ENCODE measurements at places on chromosomes 13 and 19.

- DNase-seq, result no peak
Measured at GRCh38 chr13:51067706-51068105, 43.4 kb downstream of the C13orf42 start.

DNA sequence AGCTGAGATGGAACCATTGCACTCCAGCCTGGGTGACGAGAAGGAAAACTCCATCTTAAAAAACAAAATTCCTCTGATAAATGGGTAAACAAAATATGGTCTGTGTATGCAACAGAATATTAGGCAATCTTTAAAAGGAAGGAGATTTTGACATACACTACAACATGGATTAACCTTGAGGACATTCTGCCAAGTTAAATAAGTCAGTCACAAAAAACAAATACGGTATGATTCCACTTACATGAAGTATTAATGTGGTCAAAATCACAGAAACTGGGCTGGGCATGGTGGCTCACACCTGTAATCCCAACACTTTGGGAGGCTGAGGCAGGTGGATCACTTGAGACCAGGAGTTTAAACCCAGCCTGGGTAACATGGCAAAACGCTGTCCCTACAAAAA is 3.0 kb upstream of the ZNF444 start:
- DNase-seq, result no peak

DNA sequence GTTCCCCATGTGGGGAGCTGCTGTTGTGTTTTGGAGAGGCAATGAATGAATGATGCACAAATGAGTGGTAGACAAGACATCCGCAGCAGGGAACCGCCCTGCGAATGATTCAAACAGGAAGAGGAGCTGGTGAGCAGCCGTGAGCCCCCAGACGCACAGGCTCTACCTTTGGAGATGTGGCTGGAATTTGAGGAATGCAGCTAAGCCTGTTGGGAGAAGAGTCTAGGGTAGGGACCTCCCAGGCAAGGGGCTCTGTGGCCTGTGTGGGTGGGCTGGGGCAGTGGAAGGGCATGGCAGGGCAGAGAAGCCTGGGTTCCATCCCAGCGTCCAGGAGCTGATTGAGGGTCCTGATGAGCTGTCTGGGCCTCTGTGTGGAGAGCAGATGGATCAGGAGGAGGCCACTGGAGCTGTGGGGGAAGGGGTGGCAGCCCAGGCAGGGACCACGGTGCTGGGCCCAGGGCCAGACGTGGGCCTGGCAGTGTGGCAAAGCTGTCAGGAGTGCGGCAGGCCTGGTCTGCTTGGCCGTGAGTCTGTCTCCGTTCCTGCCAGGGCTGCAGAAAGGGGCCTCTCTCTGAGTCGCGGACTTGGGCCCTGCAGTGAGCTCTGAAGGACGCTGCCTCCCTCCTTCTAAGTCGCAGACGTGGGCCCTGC is 41.8 kb upstream of the DCUN1D2 start:
- DNase-seq, result no peak

DNA sequence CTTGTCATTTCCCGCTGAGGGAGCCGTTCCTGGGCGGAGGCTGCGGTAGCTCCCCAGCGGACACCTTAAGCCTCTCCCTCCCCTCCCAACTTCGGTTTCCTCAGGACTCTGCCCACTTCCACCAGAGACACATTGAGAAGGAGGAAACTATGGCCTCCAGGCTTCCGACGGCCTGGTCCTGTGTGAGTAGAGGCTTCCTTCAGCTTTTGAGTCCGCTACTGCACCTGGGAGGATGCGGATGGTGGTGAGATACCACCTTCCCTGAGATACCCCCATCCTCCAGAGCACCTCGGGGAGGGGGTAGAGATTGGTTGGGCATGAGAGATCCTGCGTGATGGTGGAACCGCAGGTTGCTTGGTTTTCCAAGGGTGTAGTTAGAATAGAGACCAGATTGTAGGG is 955 bp downstream of the ZNF274 start:
- DNase-seq, result no peak

DNA sequence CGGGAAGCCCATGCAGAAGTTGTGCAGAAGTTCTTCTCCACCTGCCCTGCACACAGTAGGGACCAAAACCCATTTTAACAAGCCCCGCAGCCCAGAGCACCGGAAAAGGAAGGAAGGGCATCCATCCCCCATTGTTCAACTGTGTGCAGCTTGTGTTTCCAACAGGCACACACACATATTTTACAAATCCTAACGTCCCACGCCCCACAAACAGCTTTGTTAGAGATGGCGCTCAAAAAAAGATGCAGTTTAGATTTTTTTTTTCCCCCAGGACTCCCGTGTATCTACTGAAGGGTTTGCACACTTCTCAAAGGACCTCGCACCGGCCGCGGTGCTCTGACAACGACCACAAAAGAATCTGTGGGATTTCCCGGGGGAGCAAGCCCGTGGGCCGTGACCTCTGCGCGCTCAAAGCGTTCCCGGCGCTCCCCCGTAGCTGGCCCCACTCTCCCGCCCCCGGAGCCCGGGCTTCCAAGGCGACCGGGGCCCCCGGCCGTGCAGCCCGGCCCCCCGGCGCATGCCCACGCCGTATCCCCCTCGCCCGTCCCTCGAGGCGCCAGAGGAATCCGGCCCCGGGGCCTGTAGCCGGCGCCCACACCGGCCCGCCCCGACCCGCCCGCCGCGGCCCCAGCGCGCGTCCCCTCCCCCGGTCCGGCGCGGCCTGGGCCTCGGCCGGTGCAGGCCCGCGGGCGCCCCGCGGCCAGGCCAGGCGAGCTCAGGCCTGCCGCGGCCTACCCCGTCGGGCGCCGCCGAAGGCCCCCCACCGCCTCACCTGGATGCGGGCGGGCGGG is 523 bp downstream of the ELAVL1 start:
- DNase-seq, result peak; percentile 59

GRCh38 chr19:41510484-41510883 is 65.5 kb upstream of the CEACAM21 start:
- DNase-seq, result no peak

GRCh38 chr19:57010541-57010940 is 109.2 kb upstream of the USP29 start:
- DNase-seq, result no peak

DNA sequence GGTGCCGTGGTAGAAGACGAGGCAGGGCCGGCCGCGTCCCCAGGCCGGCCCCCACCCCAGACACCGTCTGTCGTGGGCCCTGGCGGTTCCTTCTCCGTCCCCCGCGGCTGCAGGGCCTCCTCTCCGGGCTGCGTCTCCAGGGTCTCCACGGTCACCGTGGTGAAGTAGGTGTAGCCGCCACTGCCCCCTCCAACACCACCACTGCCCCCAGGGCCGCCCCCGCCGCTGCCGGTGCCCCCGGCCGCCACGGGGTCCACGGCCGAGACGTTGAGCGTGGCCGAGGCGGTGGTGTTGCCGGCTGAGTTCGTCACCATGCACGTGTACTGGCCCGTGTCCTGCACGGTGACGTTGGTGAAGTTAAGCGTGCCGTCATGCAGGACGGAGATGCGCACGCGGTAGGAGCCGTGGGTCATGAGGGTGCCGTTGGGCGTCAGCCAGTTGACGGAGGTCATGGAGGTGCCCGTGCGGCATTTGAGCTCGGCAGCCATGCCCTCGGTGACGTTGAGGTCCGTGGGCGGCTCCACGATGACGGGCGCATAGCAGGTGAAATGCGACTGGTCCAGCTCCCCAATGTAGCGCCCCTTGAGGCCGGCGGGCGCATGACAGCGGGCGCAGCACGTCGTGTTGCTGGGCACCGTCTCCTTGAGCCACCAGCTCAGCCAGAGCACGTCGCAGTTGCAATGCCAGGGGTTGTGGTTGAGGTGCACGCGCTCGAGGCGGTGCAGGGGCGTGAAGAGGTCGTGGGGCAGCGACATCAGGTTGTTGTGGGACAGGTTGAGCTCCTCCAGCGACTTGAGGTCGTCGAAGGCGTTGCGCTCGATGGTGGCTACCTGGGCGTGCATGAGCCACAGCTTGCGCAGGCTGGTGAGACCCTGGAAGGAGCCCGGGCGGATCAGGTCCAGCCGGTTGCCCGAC is 4.6 kb upstream of the ASPDH start:
- DNase-seq, result no peak

- no peak for DNase-seq
Measured at GRCh38 chr13:41196011-41196410, 1.6 kb upstream of the KBTBD7 start.

DNA sequence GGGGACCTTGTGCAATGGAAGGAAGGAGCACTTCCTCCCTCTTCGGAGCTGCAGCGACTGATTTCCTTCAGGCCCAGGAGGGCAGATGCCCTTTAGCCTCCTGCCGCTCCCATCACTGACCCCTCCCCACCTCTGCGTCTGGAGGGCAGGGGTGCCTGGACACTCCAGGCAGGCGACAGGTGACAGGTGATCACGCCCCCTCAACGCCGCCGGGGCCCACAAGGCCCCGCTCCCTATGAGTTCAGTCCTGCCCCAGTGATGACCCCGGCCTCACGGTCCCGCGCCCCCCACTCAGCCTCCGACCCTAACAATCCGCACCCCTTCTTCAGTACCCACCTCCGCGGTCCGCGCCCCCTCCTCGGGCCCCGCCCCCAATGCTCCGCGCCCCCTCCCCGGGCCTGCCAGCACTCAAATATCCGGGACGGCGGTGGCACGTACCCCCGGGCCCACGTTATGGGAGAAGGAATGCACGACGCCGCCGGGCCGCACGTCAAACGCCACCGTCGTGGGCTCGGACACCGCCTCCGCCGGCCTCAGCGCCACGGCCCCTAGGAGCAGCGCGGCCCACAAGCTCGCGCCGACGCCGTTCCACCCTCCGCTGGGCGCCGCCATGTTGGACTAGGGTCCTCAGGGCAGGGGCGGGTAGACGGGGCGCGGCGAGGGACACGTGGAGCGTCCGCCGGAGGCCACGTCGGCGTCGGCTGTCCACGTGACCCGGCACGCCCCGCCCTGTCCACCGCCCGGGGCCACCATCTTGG is at the start of gene MYDGF:
TSS of gene MYDGF (minus strand) at position 620 of the 758 bp plus-strand sequence. CDS start at position 612, 8 bp downstream.
- DNase-seq, result peak; percentile 90

GRCh38 chr13:38664906-38665305 is 22.0 kb upstream of the FREM2 start:
- no peak for DNase-seq

GRCh38 chr19:46954993-46955812 is 64.4 kb upstream of the NPAS1 start:
- peak; percentile 63 for DNase-seq

GRCh38 chr13:111044087-111044830 is 70.9 kb upstream of the ARHGEF7 start:
- no peak for DNase-seq

GRCh38 chr13:44425041-44425814 is 51.6 kb downstream of the SERP2 start:
- DNase-seq, result peak; percentile 63

GRCh38 chr13:19713186-19713965 is 69.4 kb downstream of the PSPC1 start:
- DNase-seq, result peak; percentile 90

DNA sequence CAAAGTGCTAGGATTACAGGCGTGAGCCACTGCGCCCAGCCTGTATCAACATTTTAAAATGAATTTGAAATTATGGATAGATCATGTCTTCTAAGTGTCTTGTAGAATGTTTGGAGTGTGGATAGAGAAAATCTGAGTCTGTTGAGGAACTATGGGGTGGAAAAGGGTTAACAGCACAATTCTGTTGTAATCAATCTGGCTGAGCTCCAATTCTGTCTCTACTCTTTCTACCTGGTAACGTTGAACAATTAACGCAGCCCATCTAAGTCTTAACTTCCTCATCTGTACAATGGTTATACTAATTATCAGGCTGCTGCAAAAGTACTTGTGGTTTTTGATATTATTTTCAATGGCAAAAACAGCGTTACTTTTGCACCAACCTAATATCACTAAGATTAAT is 4.1 kb downstream of the FPR2 start:
- DNase-seq, result no peak

DNA sequence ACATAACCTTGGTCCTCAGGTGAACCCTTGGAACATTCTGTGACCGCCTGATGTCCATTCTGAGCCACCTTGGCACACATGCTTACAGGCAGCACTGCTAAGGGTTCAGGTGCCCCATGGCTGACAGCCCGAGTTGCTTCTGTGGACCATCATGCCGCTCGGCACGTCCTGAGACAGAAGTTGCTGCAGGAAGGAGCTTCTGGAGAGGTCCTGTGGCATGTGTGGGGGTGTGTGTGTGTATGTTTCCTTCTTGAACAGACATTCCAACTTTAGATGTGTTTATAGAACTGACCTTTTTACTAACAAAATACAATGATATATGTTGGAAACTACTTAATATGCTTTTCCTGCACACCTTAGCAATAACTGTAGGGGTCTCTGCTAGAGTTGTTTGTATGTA is 4.8 kb upstream of the C1QTNF9 start:
- peak; percentile 24 for DNase-seq

DNA sequence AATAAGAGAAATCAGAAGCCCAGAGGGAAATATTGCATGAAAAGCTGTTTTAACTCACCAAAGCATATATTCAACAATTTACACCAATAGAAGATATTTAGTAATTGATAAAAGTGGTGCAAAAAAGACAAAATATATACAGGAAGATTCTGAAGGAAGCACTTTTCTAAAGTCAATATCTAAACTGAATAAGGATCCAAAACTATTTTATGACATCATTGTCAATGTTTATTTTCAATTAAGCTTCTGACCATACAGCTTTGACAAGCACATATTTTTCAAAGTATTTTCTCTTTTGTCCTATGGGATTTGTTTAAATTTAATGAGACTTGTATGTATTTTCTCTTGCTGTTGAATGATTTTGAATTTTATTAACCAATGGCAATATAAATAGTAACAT is 1716.1 kb downstream of the OLFM4 start:
- DNase-seq, result no peak

GRCh38 chr13:85728811-85729210 is 70.4 kb downstream of the SLITRK6 start:
- peak; percentile 70 for DNase-seq
